ENCODE measurements at places on chromosomes 5 and 9.

GRCh38 chr5:119366540-119366881, 10.7 kb downstream of the TNFAIP8 start:
- DNase-seq, result no peak

- DNase-seq, result peak; percentile 66
These were observed 725 bp downstream of the NDUFB6 start for GRCh38 chr9:32571969-32572899.

GRCh38 chr9:94097788-94098414, 13.6 kb downstream of the PTPDC1 start:
- DNase-seq, result no peak

GRCh38 chr9:87614397-87614796, 111.5 kb upstream of the CTSL start:
- DNase-seq, result no peak

DNA sequence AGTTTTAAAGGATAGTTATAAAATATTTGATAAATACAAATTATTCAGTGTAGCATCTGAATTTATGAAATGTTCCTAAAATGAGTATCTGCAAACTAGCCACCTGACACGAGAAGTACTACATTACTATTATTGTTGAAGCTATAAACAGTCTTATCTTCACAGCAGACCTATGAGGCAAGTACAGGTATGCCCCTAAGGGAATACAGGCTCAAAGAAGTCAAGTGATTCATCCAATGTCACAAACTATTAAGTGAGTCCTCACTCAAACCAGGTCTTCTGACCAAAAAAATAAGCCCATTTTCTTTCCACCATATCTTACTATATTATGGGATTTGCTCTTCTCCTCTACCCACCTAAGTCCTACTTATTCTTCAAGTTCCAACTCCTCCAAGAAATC, 28.7 kb downstream of the STRBP start:
- DNase-seq, result no peak

- peak; percentile 33 for DNase-seq
These were observed 17.2 kb downstream of the SPTLC1 start for GRCh38 chr9:92097997-92098482.

DNA sequence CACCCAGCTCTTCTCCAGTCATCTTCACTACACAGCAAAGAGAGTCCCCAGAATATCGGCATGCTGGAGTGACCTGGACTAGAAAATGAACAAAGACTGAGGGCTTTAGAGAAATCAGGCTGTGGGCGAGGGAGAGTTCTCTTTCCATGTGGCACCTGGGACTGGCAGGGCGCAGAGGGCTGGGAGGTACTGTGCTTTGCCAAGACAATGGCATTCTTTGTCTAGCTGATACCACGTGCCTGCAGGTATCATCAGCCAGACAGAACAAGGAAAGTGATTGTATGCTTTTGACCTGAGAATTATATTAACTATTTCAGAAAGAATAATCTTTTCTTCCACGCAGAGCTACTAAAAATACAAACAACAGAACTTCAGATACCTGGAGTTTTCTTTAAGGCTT, 30.5 kb downstream of the DDX31 start:
- no peak for DNase-seq

DNA sequence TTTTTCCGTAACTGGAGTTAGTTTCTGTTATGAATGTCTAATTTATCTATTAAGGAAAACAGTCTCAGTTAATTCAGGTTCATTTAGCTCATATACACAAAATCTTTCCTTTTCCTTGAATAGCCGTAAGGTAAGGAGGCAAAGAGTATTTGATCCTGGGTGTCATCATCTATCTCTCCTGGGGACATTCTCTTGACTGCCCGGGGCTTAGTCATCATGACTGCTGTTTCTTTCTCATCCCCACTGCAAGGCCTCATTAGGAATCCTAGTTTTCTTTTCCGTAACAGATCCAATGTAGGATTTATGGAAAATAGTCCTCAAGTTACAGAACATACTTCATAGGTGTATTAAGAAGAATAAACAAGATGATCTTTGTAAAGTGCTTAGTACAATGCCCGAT, 134.9 kb upstream of the CHD1 start:
- DNase-seq, result no peak

GRCh38 chr5:78720997-78721396, 72.4 kb upstream of the LHFPL2 start:
- no peak for DNase-seq

DNA sequence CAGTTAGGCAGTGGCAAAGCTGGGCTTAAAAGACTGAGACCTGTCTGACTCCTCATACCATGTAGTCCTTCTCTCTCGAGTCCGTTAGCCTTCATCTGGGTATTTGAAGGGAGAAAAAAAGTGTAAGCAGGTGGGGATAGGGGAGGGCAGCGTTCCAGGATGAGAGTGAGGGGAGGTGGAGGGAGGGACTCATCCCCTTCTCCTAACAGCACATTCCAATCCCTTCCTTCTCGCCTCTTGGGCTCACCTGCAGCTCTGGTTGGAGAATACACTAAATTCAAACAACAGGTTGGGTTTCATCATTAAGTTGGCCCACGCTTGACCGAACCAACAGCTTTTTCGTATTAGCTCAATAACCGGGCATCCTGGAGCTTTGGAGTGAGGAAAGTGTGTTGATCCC, 3.6 kb downstream of the NEURL1B start:
- DNase-seq, result no peak

GRCh38 chr9:109193974-109194556, 27.0 kb upstream of the FRRS1L start:
- no peak for DNase-seq

DNA sequence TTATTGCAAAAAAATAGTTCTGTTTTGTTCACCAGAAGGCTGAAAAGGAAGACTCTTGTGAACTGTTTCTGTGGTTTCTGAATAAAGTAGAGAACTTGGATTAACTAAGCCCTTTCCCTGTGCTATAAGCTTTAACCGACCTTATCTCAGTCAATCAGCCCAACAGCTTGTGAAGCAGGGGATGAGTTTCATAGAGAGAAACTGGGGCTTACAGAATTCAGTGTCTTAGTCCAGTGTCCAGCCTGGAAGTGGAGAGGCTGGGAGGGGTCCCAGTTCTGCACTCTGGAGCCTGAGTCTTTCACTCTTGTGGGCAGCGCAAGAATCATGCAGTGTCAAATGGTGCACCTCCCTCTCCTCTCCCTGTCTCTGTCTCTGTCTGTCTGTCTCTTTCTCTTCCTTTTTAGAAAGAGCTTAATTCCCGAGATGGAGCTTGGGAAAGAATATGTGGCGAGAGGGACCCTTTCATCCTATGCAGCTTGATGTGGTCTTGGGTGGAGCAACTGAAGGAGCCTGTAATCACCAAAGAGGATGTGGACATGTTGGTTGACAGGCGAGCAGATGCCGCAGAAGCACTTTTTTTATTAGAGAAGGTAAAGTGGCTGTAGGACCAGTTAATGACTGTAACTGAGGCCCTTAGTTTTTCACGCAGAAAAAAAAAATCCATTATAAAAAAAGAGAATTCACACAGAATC, 17.0 kb downstream of the PTPDC1 start:
- no peak for DNase-seq

DNA sequence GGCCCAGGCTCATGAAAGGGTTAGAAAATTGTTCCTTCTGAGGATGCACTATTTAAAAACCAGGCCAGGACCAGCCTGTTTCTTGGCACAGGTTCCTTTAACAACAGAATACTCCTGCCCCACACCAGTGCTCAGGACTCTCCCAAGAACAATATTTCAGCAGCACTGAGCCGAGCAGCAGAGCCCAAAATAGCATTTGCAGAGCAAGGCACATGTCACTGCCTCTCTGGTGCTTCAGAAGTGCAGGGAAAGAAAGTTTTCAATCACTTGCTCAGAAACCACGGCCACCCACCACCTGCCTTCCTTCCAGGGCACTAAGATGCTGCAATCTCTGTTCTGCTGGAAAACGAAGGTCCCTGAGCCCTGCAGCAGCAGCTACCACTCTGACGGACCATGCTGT, 77.6 kb downstream of the SIL1 start:
- DNase-seq, result no peak

- DNase-seq, result no peak
These were observed 86.6 kb downstream of the FEM1C start for GRCh38 chr5:115458003-115458409.

DNA sequence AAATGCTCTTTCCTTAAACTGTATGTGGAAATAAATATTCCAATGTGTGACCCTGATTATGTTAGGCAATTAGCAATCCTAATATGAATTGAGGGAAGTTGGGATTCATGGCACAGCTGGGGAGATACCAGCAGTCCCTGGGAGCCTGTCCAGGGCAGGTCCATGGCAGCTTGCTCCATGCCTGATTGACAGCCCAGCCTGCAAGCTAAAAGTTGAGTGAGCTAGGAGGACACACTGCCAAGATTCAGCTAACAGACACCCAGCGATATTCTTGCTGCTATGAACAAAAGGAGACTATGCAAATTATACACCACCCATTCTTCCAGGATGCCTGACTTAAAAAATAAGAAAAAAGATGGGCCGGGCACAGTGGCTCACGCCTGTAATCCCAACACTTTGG, 6.2 kb downstream of the TGFBI start:
- no peak for DNase-seq

- DNase-seq, result no peak
These were observed 9.9 kb upstream of the PPP2R2B start for GRCh38 chr5:146888351-146888978.

DNA sequence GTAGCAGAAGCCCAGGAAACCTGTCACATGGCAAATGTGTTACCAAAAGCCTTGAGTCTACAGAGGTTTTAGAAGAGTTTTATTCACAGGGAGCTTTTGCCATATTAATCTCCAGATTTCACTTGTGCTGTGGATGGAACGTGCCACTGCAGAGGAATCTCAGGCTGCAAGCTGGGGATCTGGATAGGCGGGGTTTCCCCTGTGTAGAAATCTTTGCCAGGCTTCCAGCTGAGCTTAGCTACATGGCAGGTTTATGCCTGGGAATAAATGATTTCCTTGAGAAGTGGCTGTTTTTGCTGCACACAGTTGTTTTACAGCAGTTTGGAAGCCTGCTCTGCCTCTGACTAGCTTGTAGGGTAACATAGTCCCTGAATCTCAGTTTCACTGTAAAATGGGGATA, 224.6 kb upstream of the PLPPR1 start:
- DNase-seq, result no peak

GRCh38 chr9:74856989-74857388, 30.7 kb downstream of the TRPM6 start:
- DNase-seq, result no peak

- DNase-seq, result no peak
These were observed 59.4 kb upstream of the C5orf46 start for GRCh38 chr5:147965715-147966114.

DNA sequence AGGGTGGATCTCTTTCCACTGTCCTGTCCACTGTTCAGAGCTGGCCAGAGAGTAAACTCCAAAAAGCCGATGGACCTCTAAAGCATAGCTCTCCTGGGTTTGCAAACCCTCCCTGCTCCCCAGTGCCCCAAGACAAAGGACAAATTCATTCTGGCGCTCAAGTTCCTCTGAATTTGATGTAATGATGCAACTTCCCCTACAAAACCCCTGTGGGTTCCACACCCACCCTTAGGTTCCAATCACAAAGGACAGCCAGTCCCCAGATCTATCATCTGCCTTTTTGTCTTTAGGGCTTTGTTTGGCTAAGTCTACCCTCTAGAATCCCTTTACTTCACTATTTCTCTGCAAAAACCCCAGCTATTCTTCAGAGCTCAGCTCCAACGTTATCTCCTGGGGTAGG, 57.4 kb upstream of the SLC25A51 start:
- DNase-seq, result no peak

DNA sequence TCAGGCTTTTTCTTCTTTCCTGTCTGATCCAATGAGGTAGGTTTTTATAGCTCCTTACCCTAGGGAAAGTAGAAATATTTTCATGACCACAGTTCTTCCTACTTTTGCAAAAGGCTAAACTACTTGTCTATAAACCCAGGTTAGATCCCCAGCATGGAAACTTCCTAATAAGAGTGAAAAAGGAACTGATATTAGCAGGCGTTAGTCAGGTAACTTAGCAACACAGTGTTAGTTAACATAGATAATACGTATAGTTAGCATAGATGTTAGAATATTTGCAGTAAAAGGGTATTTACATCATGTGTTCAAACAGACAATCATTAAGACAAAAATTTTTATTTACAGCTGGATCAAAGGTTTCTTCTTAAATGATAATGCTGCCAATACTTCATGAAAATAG, 162.9 kb upstream of the DAB2 start:
- DNase-seq, result no peak

DNA sequence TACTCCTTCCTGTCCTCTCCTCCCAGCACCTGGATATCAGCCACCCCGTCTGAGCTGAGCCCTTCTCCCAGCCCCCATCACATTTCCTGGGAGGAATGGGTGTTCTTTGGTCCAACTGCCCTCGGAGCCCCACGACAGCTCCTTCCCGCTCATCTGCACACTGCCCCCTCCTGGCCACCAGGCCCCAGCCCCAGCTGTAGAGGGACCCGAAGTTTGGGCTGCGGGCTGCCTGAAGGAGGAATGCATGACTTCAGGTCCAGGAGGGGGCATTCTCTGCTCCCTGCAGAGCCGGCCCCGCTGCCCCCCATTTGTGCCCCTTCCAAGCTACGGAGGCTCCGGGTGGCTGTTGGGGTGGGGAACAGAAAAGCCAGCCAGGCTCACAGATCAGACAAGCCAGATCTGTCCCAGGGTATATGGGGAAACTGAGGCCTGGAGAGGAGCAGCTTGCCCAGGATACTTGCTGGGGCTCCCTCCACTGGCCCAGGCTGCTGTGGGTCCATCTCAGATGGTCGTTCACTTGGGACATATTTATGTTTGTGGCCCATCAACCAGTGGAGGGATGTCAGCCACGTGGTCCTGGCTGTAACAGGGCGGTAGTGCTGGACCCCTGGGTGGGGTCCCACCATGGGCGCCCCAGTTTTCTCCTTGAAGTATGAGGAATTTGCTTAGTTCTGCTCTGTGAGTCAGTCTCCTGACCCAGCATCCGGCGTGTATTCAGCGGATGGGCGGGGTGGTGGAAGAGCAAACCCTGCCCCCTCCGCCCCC, 33.1 kb downstream of the DAB2IP start:
- no peak for DNase-seq

DNA sequence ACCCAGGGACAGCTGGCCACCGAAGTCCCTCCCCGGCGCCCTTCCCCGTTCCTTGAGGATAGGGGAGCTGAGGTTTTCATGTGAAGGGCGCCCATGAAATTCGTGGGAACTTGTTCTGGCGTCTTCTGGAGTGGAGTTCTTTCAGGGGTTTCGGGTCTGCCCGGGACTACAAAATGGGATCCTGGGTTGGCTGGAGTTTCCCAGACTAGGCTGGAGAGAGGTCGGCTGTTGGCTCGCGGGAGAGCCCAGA, 3.6 kb upstream of the RGMB start:
- DNase-seq, result no peak

- DNase-seq, result no peak
These were observed 169.6 kb downstream of the TLE4 start for GRCh38 chr9:79741381-79741780.
